Lower leg skin (tissue), 4 donors: ENCODE measurements at places on chromosomes 1 and 21.

GRCh38 chr1:108575375-108575774 lies 15.5 kb downstream of the EEIG2 start:
- no peak for DNase-seq

DNA sequence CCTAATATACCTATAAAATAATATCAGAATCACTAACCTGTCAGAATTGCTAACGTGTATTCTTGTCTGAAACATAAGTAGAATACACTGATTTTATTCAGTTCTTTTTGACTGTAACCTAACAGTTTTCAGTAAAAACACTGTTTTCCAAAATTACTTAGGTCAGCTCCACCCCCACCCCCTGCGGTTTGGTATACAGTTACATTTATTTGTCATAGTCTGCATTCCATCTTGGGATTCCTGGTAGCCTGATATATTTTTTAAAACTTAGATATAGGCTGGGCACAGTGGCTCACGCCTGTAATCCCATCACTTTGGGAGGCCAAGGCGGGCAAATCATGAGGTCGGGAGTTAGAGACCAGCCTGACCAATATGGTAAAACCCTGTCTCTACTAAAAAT lies 19.8 kb upstream of the ABCD3 start:
- DNase-seq: no peak

DNA sequence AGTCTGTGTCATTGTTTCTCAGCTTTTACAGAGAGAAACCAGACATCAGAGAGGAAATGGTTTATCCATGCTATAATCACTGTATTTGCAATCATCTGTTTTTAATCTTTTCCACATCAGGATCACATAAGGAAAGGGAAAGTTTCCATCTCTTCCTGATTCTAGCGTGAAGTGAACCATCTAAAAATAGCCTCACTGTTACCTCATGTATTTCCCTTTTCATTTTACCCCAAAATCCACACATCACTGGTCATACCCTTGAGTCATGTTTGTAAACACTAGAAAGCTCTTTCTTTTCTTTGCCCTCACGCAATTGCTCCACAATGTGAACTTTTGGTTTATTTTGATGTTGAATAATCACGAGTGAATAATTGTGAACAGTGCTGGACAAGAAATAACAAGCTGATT lies 146.0 kb downstream of the PLA2G4A start:
- DNase-seq: no peak

GRCh38 chr1:182596934-182597333 lies 7.3 kb downstream of the RGS16 start:
- no peak for DNase-seq

GRCh38 chr21:45788198-45788597 lies 144.7 kb downstream of the PCBP3 start:
- no peak for DNase-seq

- no peak for DNase-seq
Measured at GRCh38 chr1:165162671-165163241, 193.8 kb downstream of the LMX1A start.

- DNase-seq: no peak
Measured at GRCh38 chr1:20126041-20126805, 6.9 kb upstream of the PLA2G2D start.

DNA sequence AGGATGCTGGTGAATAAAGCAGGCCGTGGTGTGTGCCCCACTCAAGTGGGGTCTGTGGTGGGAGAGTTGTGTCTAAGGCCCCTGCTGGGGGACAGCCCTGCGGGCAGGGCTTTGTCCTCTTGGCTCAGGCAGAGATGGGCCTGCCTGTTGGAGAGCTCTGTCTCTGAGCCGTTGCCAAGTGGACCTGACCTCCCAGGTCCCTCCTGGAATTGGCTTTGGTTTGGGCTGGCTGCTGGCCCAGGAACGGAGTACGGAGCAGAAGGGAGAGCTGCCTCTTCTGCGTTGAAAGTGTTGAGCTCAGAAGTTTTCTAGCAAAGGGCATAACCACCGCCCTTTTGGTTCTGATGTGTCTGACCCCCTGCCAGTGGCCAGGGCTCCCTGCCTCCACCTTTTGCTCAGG lies 153.9 kb downstream of the PEX14 start:
- no peak for DNase-seq

- no peak for DNase-seq
Measured at GRCh38 chr1:92929461-92929860, 31.8 kb downstream of the DIPK1A start.
